ENCODE measurements at places on chromosomes 13 and 19. TPM values are rescaled to one million over a fixed set of nuclear protein-coding genes. Genes with fewer than 3 reads are reported as not detected.

OR7D2 gene
- total RNA-seq: not detected

ZNF723 gene
- 0.14 TPM for total RNA-seq

PCSK4 gene
- 0.31 TPM for total RNA-seq

CYP4F12 gene
- 6.3 TPM for total RNA-seq

SOX1 gene
- not detected for total RNA-seq

CABP5 gene
- total RNA-seq: not detected

SIGLEC8 gene
- not detected for total RNA-seq

MCF2L gene
- 13.1 TPM for total RNA-seq

KCNC3 gene
- total RNA-seq: 0.47 TPM

TMEM145 gene
- not detected for total RNA-seq

SIGLECL1 gene
- 0.39 TPM for total RNA-seq

DZIP1 gene
- 36.4 TPM for total RNA-seq

NLRP9 gene
- not detected for total RNA-seq

CFD gene
- 2.3 TPM for total RNA-seq

IGFL2 gene
- total RNA-seq: not detected

PSG11 gene
- total RNA-seq: not detected

ZSCAN5C gene
- not detected for total RNA-seq

WBP4 gene
- total RNA-seq: 5.2 TPM

TTC9B gene
- total RNA-seq: not detected

LILRB3 gene
- total RNA-seq: not detected

CLEC4M gene
- not detected for total RNA-seq

TMED1 gene
- 100 TPM for total RNA-seq

NPAS1 gene
- total RNA-seq: not detected

GFY gene
- not detected for total RNA-seq

POU2F2 gene
- total RNA-seq: 0.02 TPM

C5AR2 gene
- not detected for total RNA-seq

DIAPH3 gene
- total RNA-seq: 6.7 TPM

CD33 gene
- total RNA-seq: 3.3 TPM

GPR12 gene
- not detected for total RNA-seq

ZNF177 gene
- total RNA-seq: 4.4 TPM

NCAN gene
- not detected for total RNA-seq

PCDH20 gene
- total RNA-seq: 12.7 TPM

ZNF225 gene
- total RNA-seq: 1.8 TPM

ZNF418 gene
- total RNA-seq: not detected

IFT88 gene
- 7.3 TPM for total RNA-seq

AP2A1 gene
- total RNA-seq: 61.1 TPM

PCID2 gene
- total RNA-seq: 62.4 TPM

ERICH6B gene
- total RNA-seq: not detected

EXOC3L2 gene
- not detected for total RNA-seq

NLRP4 gene
- total RNA-seq: 4.7 TPM

BBC3 gene
- total RNA-seq: 3.7 TPM

AXL gene
- total RNA-seq: 105 TPM

LGI4 gene
- not detected for total RNA-seq

All from H4 (cell line).